ENCODE measurements at places on chromosomes 1 and 21.

- DNase-seq: peak; percentile 30
Measured at GRCh38 chr1:56329970-56330369, 249.4 kb downstream of the PLPP3 start.

DNA sequence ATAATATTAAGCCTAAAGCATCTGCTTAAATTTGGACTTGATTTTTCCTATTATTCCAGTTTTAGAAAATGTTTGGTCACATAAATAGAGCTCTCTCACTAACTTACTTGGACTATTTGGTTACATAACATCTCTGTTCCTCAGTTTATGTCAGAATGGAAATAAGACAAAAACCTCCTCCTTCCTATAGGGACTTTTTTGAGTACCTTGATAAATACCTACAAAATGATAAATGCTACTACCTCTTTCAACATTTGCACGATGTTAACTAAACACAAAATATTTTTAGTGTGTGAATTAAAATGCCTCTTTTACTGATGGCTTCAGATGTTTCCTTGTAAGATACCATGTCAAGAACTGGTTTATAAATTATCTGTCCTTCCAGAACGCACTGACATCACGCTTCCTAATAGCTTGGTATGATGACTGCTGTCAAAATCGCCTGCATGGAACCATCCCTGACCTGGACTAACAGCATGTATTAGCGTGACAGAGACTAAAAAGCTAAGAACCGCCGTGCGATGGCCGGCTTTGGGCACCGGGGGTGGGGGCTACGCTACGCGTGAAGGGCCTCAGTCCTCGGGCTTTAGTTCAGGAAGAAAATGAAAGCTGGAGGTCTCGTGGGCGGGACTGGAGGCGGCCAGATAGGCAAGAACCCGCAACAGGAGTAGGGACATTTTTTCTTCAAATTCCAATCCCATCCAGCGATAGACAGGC is 133.2 kb upstream of the BARHL2 start:
- no peak for DNase-seq

DNA sequence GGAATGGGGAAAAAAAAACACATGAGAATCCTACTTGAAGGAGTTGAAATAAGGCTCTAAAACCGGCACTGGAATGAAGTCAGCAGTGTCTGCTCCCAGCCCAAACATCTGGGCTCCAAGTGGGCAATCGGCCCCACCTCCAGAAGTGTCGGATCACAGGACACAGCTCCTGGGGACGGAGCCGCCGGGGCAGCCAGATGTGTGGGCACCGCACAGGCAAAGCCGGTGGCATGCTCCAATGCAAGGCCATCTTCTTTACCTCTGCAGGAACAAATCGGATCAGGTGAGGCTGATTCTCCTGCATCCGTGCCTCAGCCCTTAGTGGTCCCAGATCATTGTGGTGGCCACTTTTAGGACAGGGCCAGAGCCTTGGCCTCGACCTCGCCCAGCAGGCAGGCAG is 156.7 kb downstream of the PRDM16 start:
- DNase-seq: no peak

GRCh38 chr1:54814571-54814970 is 13.4 kb upstream of the TTC22 start:
- no peak for DNase-seq

- DNase-seq: no peak
Measured at GRCh38 chr1:28606771-28607170, 14.7 kb downstream of the RAB42 start.

- DNase-seq: no peak
Measured at GRCh38 chr1:24752305-24752704, 7.1 kb downstream of the CLIC4 start.

DNA sequence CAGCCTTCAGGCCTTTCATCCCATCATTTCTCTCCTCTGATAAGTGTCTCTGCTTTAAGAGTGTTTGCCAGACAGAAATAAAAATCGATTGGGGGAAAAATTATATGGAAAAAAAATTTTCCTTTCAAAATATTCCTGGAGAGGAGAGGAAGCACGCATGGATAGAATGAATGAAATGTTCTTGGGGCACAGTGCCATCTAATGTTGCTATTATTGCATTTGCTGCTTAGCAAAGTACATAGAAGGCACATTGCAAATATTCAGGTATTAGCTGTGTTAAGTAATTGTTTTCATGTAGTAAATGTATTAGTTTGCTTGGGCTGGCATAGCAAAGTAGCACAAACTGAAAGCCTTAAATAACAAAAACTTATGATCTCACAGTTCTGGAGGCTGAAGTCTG is 18.1 kb downstream of the B3GALT5 start:
- DNase-seq: no peak

DNA sequence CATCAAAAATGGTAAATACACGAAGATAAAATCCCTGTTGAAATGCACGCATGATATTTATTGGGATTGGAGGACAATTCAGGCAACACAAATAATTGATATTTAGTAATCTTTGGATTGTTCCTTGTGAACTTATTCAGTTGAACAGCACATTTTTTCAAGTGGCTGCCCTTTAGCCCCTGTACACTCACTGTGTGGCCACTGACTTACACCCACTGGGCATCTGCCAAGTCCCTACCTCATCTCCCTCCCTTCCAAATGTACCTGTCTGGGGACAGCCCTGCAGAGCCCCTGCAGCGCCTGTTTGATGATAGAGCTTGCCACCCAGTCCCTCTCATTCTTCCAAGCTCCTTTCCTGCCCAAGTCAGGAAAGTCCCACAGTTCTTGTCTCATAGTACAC is 154.3 kb downstream of the GLUL start:
- no peak for DNase-seq

DNA sequence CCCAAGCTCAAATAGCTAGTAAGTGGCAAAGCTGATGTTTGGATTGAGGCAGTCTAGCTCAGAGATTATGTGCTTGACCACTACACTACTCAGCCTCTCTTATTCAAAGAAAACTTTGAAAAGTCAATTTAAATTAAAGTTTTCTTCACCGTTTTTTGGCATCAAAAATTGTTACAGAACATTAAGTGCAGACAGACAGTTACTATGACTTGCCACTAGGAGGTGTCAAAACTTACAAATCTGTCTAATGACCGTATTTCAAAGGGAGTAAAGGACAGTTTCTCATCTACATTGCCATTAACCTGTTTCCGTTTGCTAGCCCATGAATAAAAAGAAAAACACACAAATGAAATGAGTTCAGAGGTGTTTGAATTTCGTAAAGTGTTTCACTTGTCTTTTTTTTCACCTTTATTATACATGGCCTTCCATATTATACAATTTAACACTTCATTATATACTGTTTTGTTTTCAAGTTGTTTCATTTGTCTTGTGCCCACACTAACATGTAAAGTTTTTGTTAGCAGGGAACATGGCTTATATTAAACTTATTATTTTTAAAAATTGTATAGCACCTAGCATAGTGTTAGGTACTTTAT is 57.4 kb upstream of the MTF2 start:
- DNase-seq: no peak

DNA sequence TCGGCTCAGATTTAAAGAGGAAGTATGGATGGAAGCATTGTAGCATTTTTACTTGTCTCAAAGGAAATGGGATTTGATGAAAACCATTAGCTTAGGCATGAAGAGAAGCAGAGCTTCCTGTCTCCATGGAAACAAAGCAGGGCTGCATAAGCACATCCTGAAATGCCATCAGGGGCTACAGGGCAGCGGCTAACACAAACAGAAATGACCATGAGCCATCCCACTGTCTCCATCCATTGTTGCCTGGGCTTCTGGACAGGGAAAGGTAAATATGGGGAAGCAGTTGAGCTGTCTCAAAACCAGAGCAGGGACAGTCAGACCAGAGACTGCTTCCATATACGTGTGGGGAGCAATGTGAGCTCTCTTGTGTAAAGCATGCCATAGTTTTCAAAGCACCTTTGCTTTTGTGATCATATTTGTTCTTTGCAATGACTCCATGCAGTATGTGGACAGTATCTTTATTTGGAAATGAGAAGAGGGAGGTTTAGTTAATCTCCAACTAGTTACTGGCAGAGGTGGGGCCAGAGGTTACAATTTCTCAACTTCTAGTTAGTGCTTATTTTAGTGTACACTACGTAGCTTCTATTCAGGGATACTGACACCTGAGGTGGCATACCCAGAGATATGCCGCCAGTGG is 176.1 kb downstream of the CACNA1E start:
- no peak for DNase-seq

DNA sequence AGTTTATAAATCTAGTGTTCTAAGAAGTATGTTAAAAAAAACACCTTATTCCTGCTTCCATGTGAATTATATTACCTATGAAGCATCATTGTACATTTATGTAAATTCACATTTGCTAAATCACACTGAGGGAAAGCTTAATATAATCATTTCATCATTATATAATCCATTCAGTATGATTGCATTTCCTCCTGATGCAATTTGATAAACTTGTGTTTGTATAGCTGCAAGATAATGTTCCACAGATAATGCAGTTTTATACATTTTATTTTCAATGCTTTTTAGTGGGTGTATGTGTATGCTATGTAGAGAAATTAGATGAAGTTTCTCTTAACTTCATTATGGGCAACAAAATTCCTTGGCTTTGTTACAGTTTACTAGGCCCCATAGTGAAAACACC is 79.6 kb downstream of the HS2ST1 start:
- DNase-seq: no peak

DNA sequence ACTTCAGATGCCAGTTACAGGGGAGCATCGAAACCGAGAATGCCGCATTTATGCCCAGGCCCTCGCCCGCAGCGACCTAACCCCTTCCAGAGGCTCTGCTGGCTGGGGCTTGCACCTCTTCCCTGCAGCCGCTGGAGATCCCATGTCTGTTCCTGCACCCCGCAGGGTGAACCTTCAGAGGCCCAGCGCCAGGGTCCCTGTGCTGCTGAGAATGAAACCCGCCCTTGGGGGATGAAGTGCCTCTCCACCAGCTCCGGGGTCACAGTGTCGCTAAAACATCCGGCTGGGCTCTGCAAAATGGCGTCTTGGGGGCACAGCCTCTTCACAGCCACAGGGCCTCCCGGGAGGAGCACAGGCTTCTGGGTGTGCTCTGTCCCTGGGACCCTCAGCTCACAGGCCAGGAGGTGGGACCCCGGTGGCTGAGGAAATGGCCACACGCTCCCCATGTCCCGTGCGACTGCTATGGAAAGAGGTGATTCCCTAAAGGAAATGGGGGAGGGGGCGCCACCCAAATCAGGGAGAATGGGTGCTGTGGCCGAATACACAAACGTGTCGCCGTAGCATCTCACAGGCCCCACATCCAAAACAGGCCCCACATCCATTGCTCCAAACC is 39.9 kb upstream of the TSPEAR start:
- DNase-seq: no peak

Measured in epithelial cell of proximal tubule (primary cell).